ENCODE measurements at places on chromosomes 4 and X.

DNA sequence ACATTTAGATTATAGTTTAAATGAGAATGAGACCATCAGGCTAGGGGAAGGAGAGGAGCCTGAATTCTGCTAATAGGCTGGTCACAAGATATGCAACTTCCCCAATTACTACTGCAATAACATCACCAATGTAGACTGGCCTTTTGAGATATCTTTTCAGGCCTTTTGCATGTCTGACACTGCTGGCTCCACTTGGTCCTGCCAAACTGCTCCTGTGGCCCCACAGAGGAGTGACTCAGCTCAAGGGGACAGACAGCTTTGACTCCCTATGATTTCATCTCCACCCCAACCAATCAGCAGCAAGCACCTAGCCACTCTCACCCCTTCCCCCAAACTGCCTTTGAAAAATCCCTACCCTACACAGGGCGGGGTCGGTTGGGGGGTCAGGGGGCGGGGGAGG lies 22.8 kb downstream of the GPRIN3 start:
- no peak for DNase-seq

DNA sequence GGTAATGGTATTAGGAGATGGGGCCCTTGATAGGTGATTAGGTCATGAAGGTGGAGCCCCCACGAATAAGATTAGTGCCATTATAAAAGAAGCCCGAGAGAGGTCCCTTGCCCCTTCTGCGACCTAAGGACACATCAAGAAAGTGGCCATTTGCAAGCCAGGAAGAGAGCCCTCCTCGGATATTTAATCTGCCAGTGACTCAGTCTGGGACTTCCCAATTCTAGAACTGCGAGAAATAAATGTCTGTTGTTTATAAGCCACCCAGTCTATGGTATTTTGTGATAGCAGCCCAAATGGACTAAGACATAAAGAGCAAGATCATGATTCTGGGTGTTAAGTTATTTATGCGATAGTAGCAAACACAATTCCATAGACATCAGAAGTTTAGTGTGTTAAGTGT lies 192.2 kb downstream of the LDB2 start:
- no peak for DNase-seq

DNA sequence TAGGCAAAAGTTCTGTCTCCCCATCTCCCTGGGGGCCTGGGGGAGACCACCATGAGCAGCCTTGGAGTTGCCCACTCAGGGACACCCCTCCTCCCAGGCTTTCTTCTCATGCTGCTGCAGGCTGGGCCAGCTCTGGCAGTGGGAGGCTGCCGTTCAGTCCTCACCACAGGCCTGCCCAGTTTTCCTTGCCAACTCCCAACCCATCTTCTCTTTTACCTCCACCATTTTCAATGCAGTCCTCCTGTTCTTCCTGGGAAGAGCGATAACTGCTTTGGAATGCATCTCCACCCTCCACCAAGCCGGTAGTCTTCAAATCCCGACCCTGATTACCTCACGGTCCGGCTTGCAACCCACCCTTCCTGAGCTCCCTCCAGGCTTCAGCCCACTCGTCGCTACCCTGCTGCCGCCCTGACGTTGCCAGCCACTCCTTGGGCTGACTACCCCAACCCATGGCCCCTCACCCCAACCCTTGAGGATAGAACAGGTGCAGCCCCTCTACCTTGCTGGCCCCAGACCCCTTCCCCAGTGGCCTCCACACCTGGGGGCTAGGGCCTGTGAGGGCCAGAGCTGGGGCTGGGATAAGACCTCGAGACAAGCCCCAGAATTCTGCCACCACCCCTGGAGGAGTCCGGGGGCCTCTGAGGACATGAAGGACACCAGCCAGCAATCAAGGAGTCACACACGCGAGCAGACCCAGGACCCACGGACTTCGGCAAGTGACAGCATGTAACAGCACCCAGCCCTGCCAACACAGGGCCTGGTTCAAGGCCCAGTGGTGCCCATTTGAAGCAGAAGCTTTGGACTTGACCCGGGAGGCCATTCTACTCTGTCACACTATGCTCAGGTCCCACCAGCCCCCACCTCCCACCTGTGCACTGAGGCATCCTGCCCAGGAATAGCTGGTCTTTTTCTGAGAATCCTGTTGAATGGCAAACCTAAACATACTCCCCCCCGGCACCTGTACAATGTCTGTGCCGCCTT lies 9.2 kb downstream of the WDR1 start:
- DNase-seq = no peak

DNA sequence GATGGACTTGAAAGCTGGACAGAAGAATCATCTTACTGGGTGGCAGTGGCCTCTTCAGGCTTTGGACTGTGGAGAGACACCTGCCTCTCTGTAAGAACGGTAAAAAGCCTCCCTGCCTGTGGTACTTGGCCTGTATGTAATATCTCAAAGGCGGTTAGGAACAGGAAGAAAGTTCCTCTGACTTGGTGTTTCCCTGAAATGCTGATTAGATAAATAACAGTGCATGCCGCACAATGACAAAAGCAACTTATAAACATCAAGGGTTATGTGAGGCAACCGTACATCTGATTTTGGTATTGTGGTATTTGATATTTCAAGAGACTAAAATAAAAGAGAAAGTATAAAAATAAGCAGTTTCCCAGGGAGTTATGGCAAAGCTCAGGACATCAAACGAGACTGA lies 92.4 kb upstream of the SORBS2 start:
- no peak for DNase-seq

DNA sequence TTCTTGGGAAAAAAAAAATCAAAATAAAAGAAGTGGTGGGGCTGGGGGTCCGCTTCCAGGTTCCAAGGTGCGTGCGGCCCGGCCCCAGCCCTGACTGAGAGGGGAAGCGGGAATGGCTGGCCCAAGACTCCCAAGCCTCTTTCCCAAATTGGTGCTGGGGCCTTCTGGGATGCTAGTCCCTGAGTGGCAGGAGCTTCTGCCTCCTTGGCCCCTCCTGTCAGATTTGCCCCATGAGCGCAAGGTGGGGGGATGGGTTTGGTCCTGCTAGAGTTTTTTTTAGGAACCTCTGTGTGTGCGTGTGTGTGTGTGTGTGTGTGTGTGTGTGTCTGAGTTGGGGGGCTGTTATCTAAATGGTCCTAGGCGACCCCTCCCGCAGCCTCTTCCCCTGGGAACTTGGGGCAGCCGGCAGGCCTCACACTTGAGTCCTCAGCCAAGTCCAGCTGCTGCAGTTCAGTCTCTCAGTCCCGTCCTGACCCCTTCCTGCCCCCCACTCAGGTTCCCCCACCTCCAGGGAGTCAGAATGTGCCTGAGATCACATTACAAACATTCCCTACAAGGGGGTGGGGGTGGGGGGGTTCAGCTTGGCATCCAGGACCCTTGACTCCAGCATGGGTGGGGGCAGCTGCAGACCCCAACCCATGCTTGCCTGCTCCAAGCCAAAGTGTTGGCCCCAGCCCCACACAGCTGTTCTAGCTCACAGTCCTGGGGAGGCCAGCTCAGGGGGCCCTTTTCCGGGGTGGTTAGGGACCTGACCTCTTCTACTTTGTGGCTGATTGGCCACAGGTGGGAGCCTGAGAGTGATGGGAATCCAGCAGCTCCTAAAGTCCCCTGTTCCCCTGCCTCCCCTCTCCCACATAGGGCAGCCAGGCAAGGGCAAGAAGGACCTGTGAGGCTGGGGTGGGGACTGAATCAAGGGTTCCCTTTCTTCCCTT lies 4.0 kb downstream of the EFNB1 start:
- DNase-seq = no peak

DNA sequence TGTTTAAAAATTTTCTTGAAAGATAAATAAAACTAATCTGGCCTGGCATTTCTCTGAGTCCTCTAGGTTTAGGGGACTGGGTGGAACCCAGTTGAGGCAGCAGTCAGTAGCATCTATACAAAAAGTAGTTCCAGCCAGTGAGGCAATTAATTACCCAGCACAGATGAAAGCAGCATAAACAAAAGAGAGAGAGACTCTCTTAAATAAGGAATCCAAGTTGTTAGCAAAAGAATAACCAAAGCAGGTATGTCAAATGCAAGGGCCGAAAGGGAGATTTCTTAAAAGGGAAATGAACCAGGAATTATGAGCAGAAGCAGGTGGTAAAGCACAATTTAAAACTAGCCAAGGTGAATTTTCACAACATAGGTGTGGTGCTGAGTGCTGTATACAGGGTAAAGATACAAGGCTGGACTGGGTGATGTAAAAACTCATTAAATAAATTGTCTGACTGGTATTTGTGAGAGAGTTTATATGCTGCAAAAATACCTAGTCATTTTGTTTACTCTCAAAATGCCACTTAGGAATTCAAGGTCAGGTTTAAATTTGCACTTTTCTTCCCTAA lies 94.6 kb upstream of the GALNT7 start:
- DNase-seq = no peak

- DNase-seq = no peak
These were observed 20.2 kb downstream of the CLNK start for GRCh38 chr4:10664408-10664807.

DNA sequence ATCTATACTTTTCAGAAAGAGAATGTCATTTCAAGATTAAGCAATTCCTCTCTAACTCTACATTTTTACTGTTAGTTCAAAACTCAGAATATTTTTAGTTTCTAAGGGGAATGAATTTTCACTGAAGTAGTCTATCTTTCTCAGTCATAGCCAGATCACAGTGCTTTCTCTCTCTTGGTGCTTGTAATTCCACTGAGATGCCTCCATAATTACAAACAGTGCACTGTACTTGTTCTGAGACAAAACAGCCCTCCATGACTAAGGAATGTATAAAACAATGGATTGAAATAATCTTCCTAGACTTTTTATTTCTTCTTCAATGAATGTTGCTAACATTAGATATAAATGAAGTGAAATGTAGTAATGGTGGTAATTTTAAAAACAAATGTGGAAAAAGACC lies 603.2 kb upstream of the FAM241A start:
- no peak for DNase-seq

GRCh38 chr4:185282968-185283367 lies 73.6 kb downstream of the SNX25 start:
- no peak for DNase-seq

GRCh38 chr4:105546086-105546485 lies 6.3 kb upstream of the ARHGEF38 start:
- no peak for DNase-seq

- DNase-seq = no peak
These were observed 89.5 kb downstream of the HMX1 start for GRCh38 chr4:8782135-8782534.

DNA sequence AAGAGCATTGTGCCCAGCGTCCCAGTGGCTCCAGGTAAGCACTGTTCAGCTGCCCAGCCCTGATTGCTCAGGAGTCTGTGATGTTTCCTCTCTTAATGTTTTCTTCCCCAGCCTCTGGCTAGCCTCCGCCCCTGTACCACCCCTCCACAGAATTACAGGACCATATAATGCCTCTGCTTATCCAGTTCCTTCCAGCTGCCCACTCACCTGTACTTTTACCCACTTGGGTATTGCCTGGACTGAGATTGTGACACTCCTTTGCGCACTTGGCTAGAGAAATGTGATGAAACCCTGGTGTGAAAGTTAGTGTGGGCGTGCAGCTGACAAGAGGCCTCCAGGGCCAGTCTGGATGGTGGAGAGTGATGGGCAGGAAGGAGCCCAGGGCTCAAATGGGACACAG lies at the start of gene AWAT2:
Gene AWAT2, minus strand, starts transcription at position 14 of the 400 bp plus-strand sequence. Its CDS starts 6 bp downstream, at position 8.
- no peak for DNase-seq

GRCh38 chr4:99887837-99888236 lies 6.4 kb downstream of the LAMTOR3 start:
- no peak for DNase-seq

DNA sequence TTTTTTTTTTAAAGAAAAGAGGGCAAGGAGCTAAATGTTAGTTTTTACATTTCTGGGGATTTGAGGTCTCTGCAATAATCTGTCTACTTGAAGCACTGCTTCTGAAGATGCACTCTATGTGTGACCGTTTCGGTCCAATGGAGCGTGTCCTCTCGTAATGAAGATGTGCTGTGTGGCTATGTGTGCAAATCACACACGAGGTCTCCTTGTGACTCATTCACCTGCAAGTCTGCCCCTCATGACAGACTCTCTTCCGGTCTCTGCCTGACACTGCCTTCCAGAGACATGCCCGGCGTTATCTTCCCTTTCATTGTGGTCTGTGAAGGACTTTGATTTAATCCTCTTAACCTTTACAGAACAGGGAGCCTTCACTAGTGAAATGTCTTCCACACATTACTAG lies 84.3 kb downstream of the TRAM1L1 start:
- no peak for DNase-seq

All from stimulated activated CD8-positive, alpha-beta memory T cell treated with anti-CD3 and anti-CD28 coated beads, Interleukin-4, amount 100 ng/mL, for 1 hour (primary cell).